ENCODE measurements at places on chromosomes 2 and 18.

DNA sequence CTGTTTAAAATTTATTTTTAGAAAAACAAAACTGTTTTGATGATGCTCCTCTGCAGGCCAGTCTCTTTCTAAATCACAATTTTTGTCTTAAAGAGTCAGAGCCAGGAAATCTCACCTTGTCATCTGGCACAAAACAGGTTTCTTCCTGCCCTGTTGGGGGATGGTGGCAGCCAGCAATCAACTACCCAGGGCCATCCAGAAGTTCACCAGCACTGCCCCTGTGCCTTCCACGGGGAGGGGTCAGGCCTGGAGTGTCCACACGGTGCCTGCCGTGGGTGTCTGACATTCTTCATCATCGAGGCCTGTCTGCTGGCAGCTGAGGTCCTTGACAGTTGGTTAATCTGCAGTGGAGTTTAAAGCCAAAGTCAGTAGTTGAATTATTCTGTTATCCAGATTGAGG is 40.0 kb upstream of the BMP10 start:
- DNase-seq: peak; percentile 38

DNA sequence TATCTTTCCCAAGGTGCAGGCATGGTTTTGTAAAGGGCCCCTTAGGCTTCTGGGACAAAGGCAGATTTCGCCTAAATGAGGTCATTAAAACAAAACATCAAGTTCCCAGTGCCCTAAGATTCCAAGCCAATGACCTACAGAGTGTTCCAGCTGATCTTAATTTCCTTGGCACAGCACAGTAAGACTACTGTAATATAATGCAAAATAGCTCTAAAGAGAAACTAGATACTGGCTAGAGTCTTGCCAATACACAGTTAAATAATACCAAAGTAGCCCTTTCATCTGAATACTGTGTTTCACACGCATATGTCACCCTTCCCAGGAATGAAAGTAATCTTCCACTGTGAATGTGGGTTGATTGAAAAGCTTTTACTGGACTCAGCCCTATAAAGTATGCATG is 14.7 kb downstream of the GRB14 start:
- no peak for DNase-seq

DNA sequence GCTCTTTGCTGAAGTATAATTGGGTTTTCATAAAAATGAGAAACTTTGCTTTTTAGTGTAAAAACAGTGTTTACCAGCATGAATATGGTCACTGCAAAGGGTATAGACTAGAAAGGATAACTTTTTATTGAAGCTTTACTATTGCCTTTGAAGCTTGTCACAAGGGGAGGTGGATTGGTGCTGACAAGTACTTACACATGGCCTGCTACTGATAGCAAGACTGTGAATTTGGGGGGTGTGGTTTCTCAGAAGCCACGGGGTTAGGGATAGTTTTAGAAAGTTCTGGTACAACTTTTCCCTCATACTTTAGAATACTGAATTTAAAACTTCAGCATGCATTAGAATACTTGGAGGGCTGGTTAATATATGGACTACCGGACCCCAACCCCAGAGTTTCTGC is 294.1 kb downstream of the SOCS6 start:
- no peak for DNase-seq

DNA sequence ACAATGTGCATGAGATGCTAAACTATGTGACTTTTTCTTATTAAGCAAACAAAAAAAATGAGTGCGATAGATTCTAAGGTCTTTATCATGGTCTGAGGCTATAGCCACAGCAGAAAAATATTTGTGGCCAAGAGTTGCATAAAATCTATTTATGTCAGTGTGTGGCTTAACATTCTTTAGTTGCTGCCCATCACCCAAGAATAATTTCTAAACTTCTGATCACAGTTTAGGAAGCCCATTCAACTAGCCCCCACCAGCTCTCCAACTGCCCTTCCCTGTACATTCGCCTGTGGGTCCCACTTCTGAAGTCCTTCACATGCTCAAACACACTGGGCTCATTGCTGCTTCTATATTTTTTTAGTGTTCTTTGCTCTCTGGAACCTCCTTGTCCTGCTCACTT is 107.1 kb downstream of the CTNNA2 start:
- DNase-seq: no peak

All from activated CD4-positive, alpha-beta T cell treated with anti-CD3 and anti-CD28 coated beads, Interleukin-2, Interleukin-6, amounts not matched to agents 100 ng/mL and 50 ng/mL, durations not matched to agents 16 hours and 8 hours (primary cell).